ENCODE measurements at places on chromosomes 4 and X.

DNA sequence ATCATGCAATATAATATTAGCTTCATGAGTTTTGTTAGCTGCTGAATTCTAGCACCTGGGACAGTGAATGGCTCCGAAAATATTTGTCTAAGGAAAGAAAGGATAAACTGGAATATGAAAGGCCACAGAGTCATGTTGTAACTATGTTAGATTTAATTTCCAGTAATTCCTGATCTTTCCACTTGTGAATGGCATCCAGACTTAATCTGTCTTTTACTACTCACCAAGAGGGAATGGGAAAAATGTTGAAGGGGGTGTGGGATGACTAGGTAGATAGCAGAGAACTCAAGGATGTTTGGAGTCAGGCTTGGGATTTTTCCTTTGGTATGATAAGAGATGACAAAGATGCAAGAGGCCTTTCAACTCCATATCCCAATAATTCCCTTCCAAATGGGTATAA is 9.4 kb downstream of the ADH6 start:
- DNase-seq = no peak

GRCh38 chr4:145842224-145842887 is 96.3 kb downstream of the ZNF827 start:
- no peak for DNase-seq

GRCh38 chr4:52244103-52244775 is 193.1 kb downstream of the SPATA18 start:
- DNase-seq = no peak

DNA sequence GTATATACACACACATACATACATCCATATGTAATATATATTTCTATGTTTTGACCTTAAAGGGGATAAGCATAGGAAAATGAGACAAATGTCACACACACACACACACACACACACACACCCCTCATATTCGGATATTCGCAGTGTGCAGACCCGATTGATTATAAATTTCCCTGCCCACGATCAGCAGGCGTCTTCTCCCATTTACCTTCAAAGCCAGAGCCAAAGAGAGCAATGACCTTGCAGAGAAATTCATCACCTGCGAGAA is 488 bp downstream of the GPRIN3 start:
- no peak for DNase-seq

GRCh38 chr4:95153182-95153581 is 395.4 kb downstream of the BMPR1B start:
- no peak for DNase-seq

- DNase-seq = no peak
These were observed 54.0 kb upstream of the C4orf54 start for GRCh38 chr4:99711657-99712056.

DNA sequence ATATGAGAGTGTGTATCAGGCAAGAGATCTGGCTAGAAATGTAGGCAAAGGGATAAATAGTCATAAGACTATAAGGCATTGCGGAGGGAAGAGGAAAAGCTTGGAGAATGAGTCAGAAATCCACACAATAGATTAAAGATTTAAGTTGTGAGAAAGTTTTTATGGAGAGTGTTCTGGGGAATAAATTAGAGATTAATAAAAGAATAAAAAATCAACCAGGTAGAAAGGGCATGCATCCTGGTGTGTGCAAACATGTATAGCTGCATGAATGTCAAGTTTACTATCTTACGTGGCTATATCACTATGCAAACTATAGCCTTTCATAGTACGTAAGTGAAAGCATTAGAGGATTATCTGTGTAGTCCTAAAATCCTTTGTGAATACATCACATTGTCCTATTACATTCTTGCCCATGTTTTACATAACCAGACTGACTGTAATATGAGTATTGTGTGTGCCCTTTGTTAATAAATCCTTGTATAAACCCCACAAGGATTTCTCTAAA is 36.9 kb downstream of the SNCA start:
- no peak for DNase-seq

- no peak for DNase-seq
These were observed 94.2 kb downstream of the NYX start for GRCh38 chrX:41541386-41541785.

- no peak for DNase-seq
These were observed 55.1 kb downstream of the GPR82 start for GRCh38 chrX:41779030-41779564.

- DNase-seq = no peak
These were observed 181.1 kb upstream of the PABPC4L start for GRCh38 chr4:134382478-134383227.

DNA sequence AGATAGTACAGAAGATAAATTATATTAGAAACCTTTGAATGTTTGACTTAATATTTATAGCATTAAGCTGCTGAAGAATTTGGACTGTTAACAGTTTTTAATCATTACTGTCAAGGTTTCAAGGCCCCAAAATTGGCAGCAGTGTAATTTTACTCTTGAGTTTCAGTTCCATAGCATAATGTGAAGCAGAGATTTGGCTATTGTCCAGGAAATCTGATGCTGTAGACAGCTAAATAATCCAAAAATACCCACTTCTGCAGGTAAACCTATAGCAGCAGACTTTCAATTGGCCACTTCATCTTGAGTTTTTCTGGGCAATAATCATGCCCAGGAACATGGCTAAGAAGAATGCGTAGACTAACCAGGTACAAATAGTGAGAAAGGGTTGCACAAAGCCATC is 85.0 kb downstream of the RCHY1 start:
- no peak for DNase-seq

DNA sequence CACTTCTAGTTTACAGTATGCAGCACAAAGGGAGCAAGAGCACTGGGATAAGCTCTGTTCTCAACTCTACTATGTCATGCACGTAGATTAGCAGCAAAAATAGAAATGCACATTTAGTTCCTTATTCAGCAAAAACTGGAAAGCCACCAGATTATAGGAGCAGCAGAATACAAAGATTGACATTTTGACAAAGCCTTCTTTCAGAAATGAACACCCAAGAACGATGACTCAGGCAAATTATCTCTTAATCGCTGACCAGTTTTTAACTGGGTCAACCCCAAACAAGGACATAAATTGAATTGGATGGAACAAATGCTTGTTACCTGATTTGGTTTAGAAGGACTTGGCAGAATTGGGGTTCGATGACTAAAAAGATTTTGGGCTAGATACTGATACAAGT is 775.3 kb upstream of the HS3ST1 start:
- DNase-seq = no peak

- no peak for DNase-seq
These were observed 5.6 kb downstream of the SORCS2 start for GRCh38 chr4:7197910-7198309.

Data from activated CD4-positive, alpha-beta memory T cell treated with anti-CD3 and anti-CD28 coated beads, Interleukin-2, amount 10 ng/mL, durations not matched to agents 7 days and 5 days (primary cell).